ENCODE measurements at places on chromosomes 2 and 18.

DNA sequence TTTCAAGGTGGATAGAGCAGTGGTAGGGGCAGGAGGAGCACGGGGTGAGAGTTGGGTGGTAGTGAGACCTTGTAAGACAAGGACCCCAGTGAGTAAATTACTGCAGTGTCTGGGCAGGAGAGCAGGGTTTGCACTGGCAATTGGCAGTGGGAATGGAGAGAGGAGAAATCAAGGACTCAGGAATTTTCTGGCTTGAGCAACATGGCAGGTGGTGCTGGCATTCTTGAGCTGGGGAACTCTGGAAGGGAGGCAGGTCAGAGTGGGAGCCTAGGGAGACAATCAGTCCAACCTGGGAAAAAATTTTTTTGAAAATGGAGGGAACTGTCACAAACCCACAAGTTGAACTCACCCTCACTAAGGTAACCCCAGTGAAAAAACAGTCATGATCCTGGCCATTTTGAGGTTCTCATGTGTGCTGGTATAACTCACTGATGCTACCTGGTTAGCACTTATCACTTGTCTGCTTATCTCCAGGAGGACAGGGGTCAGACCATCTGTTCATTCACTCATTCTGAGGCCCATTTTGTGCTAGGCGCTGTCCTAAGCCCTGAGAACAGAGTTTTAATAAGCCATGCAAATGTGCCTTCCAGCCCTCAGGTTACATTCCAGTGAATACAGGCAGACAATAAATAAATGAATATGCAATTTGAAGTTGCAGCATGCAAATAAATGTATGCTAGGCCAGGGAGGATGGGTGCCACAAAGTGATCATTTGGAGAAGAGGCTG, 92.2 kb upstream of the SEC11C start:
- H3K36me3 ChIP-seq, result no peaks in the 10 kb centered on the region
- H3K27ac ChIP-seq, result no peak overlapping the region
- H3K27me3 ChIP-seq, result no peaks in the 10 kb centered on the region
- peaks cover 16% of the 10 kb centered on the region for H3K4me1 ChIP-seq
- no peak overlapping the region for H3K4me3 ChIP-seq

- peak overlapping the region; percentile 64 for H3K27ac ChIP-seq
- no peaks in the 10 kb centered on the region for H3K4me1 ChIP-seq
- DNase-seq, result no peak
These were observed 710 bp downstream of the LMAN2L start for GRCh38 chr2:96739076-96739632.

DNA sequence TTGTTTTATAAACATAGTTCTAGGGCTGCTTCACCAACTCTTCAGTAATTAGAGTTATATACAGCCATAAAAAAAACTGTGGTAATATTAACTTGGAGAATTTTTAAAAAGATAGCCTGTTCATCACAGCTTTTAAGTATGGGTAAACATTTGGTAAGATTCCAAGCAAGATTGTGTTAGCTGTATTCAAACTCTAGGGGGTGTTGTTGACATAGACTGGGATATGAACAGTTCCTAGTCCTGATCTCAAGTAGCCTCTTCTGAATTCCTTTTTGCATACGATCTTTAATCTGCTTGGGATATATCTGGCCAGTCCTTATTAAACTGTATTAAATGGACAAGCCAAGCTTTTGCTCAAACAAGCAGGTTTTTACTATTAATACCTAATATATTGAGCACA, 13.4 kb downstream of the NOP58 start:
- peaks cover 45% of the 10 kb centered on the region for H3K36me3 ChIP-seq
- H3K4me1 ChIP-seq, result peaks cover 17% of the 10 kb centered on the region
- H3K27me3 ChIP-seq, result no peaks in the 10 kb centered on the region
- H3K4me3 ChIP-seq, result no peak overlapping the region

GRCh38 chr2:69221512-69221911, 165.5 kb downstream of the GFPT1 start:
- H3K27ac ChIP-seq, result peak overlapping the region; percentile 26
- DNase-seq, result no peak
- H3K4me1 ChIP-seq, result no peaks in the 10 kb centered on the region
- no peaks in the 10 kb centered on the region for H3K36me3 ChIP-seq
- H3K27me3 ChIP-seq, result no peaks in the 10 kb centered on the region

GRCh38 chr2:44753552-44754285, 187.8 kb upstream of the SIX3 start:
- H3K27me3 ChIP-seq, result no peaks in the 10 kb centered on the region
- no peaks in the 10 kb centered on the region for H3K4me1 ChIP-seq
- DNase-seq, result no peak
- H3K4me3 ChIP-seq, result no peak overlapping the region

DNA sequence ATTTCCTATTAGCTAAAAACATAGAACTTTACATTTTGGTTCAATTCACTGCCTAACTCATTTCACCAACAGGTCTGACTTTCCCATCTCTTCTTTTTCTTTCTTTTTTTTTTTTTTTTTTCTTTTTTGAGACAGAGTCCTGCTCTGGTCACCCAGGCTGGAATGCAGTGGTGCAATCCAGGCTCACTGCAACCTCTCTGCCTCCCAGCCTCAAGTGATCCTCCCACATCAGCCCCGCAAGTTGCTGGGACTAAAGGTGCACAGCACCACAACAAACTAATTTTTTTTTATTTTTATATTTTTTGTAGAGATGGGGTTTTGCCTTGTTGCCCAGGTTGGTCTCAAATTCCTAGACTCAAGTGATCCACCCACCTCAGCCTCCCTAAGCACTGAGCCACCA, 57.8 kb upstream of the HNRNPA3 start:
- no peak overlapping the region for H3K27ac ChIP-seq
- DNase-seq, result no peak
- H3K4me1 ChIP-seq, result no peaks in the 10 kb centered on the region
